Activated naive CD4-positive, alpha-beta T cell treated with Interleukin-2 at 50 U/mL for 16 hours (primary cell): ENCODE measurements at places on chromosomes 7 and 10.
A peak's percentile ranks its signal among the peaks of the same experiment; 100 is the strongest.

- DNase-seq: no peak
These were observed 162.3 kb downstream of the BAMBI start for GRCh38 chr10:28839600-28840007.

DNA sequence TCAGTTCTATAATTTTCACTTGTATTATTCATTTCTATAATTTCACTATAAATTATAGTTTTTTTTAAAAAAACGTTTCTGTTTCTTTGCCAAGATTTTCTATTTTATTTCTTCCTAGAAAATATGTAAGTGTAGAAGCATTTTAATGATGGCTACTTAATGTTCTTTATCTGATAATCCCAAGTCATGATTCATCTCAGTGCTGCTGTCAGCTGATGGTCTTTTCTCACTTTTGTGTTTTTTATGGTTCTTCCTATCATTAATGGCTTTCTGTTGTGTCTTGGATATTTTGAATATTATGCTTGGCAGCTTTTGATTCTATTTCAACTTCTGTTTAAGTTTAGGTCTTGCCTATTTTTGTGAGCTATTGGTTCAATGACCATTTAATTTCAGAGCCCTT lies 268.6 kb downstream of the BAMBI start:
- no peak for DNase-seq

- DNase-seq: no peak
These were observed 176.7 kb upstream of the PPP2R2D start for GRCh38 chr10:131724169-131724545.

- DNase-seq: no peak
These were observed 183.7 kb downstream of the ELMO1 start for GRCh38 chr7:37265006-37265405.

DNA sequence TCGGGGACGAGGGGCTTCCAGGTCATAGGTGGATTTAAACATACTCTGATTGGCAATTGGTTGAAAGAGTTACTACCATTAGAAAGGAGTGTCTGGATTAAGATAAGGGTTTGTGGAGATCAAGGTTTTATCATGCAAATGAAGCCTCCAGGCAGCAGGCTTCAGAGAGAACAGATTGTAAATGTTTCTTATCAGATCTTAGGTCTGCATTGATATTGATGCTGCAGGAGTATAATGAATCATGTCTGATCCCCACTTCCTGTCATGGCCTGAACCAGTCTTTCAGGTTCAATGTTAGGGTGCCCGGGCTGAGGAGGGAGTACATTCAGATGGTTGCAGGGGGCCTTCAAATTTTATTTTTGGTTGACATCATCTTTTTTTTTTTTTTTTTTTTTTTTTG lies 51.4 kb downstream of the SH3PXD2A start:
- DNase-seq: peak; percentile 15
